ENCODE measurements at places on chromosomes 6 and 20. TPM values are rescaled to one million over a fixed set of nuclear protein-coding genes. Genes with fewer than 3 reads are reported as not detected.

Gene GJA10
- not detected for total RNA-seq

Gene POLH
- total RNA-seq = 23.8 TPM

Gene ZFP57
- not detected for total RNA-seq

Gene BPIFB4
- total RNA-seq = not detected

Gene HLA-B
- 3,111 TPM for total RNA-seq

Gene SAPCD1
- total RNA-seq = 1.7 TPM

Gene LHFPL5
- not detected for total RNA-seq

Gene RIPK1
- 30.6 TPM for total RNA-seq

Gene RIPOR2
- total RNA-seq = 2.0 TPM

Gene DDX43
- total RNA-seq = 0.16 TPM

Gene BEND6
- 0.32 TPM for total RNA-seq

Gene ZBTB22
- total RNA-seq = 16.9 TPM

Gene STX11
- 3.8 TPM for total RNA-seq

Gene CPNE5
- 4.6 TPM for total RNA-seq

Gene EPHA7
- 4.4 TPM for total RNA-seq

Gene GNAS-AS1
- 1.7 TPM for total RNA-seq

Gene CALHM4
- total RNA-seq = not detected

Gene PAX1
- total RNA-seq = not detected

Gene TCP1
- total RNA-seq = 163 TPM

Gene HLA-DRA
- 44.3 TPM for total RNA-seq

Gene CSNK2B
- total RNA-seq = 140 TPM

Gene DEFB132
- not detected for total RNA-seq

Gene OTOR
- not detected for total RNA-seq

Gene APOBEC2
- 0.22 TPM for total RNA-seq

Gene WFDC12
- not detected for total RNA-seq

Gene RFX6
- total RNA-seq = 1.6 TPM

Gene PRL
- total RNA-seq = not detected

Gene ANGPT4
- 0.05 TPM for total RNA-seq

Gene PKHD1
- 0.10 TPM for total RNA-seq

Measured in colonic mucosa (tissue), 4 donors.